Left renal cortex interstitium (tissue), 4 donors: ENCODE measurements at places on chromosomes 7 and 10.

DNA sequence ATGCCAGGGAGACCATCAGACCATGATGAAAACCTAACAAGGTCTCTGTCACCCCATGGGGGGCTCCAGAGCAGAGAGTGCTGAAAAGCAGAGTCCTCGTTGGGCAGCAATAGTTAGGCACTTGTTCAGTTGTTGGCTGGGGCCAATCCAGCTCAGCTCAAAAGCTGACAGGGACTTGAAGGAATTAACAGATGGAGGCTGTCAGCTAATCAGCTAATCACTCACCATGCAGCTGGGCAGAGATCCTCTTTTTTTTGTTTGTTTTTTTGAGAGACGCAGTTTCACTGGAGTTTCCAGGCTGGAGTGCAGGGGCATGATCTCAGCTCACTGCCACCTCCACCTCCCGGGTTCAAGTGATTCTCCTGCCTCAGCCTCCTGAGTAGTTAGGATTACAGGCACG is 18.1 kb downstream of the CEP55 start:
- DNase-seq = no peak

DNA sequence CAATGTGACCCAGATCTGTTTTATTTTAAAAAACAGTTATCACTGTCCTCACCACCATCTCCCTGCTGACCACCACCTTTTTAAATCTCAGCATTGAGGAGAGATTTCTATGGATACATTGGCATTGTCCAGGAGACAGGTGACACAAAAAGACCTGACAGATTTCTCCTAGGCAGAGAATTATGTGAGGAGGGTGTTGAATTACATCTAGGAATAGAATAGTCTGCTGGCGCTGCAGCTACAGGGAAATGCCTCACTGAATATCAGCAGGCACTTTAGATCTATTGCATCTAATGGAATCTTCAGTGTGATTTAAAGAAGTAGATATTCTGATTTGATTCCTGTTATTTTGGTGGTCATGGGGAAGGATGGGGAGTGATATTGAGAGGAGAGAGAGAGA is 593.5 kb downstream of the NRG3 start:
- no peak for DNase-seq

- DNase-seq = no peak
These were observed 253.3 kb upstream of the BMPER start for GRCh38 chr7:33651998-33652515.

GRCh38 chr10:8346861-8347260 is 292.4 kb downstream of the GATA3 start:
- DNase-seq = no peak

GRCh38 chr7:133932591-133932990 is 194.5 kb upstream of the LRGUK start:
- no peak for DNase-seq

DNA sequence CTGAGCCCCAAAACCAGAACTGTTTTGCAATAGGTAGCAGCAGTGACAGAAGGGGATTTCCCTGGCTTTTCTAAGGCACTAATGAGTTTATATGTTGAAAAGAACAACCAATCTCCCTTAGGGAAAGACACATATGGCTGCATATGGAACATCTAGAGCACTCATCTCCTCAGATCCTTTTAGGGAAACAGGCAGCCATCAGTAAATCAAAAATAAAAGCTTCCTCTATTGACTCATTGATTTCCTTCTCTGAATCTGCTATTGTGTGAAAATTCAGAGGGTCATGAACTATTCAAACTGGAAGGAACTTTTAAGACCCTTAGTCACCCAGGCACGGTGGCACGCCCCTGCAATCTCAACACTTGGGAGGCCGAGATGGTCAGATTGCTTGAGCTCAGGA is 110.9 kb upstream of the NANOS1 start:
- DNase-seq = no peak

DNA sequence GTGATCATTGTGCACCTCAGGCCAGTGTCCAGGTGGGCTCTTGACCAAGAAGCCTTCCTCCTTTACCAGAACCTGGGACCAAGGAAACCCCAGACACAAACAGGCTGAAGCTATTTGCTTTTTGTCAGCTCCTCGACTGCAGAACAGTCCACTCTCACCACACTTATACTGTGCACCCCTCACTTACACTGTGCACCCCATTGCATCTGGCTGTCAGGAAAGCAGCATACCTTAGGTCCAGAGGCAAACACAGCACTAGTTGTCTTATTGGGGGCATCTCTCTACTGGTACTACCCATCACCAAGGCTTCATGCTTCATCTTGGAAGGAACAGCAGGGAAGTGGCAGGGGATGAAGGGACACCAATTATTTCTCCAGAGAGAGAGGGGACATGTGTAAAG is 198.1 kb downstream of the CXCL12 start:
- no peak for DNase-seq

DNA sequence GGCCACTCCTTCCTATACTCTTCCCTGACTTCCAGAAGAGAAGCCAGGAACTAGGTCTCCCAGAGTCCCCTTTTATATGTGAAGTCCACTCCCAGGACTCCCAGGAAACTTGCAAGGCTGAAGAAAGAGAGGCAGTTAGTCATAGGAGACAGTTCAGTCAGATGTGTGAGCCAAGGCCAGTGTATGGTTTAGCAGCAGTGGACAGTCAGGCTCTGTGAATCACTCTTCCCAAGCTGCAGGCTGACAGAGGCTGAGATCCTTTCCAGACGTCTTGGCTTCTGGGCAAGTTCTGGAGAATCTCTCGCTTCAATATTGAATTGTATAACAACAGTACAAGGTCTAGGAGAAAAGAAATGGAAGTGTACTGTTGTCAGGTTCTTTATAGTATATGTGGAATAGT is 26.9 kb downstream of the BLVRA start:
- no peak for DNase-seq

DNA sequence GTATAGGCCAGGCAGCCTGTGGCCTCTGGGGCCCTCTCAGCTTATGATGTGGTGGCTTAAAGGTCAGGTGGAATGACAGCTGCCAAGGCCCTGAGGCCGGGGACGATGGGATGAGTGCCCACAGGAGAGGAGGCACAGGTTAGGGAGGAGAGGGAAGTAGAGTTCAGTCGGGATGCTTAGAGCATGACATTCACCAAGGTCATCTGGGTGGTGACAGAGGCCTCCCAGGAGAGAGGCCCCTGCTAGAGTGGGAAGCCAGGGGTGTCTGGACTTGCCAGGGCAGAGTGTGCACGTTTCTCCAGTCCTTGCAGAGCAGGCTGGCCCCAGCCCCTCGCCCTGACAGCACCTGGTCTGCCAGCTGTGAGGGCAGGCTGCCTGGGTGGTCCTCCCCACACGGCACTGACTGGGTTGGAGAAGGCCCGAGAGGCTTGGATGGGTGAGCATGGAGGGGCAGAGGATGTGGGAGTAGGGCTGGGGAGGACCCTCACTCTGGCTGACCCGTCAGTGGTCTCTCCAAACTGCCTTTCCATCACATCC is 1.5 kb downstream of the CALHM1 start:
- DNase-seq = no peak

DNA sequence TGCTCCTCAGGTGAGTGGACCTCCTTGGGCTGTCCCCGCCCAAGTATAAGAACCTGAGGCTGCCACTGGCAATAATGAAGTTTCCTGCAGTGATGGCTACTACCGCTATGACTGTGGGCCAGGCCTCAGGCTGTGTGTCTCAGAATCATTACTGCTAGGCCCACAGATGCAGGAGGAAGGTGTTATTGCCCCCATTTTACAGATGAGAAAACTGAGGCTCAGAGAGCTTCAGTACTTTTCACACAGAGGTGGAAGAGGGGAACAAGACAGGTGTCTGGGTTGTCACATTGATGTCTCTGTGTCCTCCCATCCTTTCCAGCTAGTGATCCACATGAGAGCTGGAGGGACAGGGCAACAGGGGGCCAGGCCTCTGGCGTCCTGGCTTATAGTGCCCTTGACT is 155.2 kb downstream of the CDH23 start:
- DNase-seq = no peak

GRCh38 chr7:78562191-78562590 is 763.6 kb downstream of the PHTF2 start:
- no peak for DNase-seq

DNA sequence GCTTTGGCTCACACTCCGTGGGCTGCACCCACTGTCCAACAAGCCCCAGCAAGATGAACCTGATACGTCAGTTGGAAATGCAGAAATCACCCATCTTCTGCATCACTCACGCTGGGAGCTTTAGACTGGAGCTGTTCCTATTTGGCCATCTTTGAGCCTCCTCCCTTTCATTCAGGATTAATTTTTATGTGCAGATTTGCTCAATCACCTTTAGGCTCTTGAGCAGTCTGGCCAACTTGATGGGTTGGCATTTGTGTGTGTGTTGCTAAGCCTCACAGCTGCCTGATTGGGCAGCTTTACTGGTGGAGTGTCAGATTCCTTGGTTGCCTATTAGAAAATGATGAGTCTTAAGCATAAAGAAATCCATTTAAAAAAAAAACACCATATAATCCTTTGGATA is 236.1 kb downstream of the KIF20B start:
- DNase-seq = no peak

DNA sequence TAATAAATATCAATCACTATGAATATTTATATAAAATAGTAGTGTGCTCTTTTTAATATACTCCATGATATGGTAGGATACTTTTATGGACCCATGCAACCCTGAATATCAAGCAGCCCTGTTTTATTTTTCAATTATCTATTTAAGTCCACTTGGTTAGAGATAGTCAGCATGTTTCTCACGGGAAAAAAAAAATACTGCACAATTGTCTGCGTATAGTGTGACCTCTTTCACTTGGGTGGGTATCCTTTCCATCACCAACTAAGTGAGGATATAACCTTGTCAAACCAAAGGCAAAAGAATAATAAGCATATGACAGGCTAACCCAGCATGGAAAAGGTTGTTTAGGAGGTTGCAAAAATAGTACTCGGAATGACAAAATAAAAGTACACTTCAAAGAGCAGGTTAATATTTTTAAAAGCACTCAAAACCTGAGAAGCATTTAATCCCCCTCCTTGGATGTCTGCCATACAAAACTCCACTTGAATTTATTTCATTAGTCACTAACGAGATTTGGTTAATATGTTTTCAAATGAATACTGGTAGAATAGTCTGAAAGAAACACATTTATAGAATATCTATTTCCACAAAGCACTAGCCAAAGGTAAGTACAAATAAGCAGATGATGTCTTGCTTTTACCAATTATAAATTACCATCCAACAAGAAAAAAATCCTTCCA is 76.5 kb downstream of the IMMP2L start:
- no peak for DNase-seq

DNA sequence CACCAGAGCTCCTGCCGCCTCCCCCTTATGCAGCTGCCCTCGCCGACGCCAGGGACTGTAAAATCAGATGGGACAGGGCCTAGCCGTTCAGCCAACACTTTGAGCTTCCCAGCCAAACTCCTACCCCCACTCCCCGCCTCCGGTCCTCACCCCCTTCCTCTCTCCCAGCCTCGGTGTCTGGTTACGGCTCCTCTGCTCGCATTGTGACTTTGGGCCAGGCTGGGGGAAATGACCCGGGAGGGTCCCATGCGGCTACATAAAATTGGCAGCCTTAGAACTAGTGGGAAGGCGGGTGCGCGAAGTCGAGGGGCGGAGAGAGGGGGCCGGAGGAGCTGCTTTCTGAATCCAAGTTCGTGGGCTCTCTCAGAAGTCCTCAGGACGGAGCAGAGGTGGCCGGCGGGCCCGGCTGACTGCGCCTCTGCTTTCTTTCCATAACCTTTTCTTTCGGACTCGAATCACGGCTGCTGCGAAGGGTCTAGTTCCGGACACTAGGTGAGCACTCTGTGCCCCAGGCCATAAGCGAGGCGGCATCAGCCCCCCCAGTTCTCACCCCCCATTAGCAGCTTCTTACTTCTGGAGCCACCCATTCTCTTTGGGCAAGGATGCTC is at the start of gene KAZALD1:
Gene KAZALD1 (plus strand): TSS at position 366 of the 608 bp plus-strand sequence. CDS start 604 bp downstream, outside the sequence.
- peak; percentile 86 for DNase-seq

GRCh38 chr7:41375582-41375981 is 327.3 kb downstream of the INHBA start:
- DNase-seq = no peak

DNA sequence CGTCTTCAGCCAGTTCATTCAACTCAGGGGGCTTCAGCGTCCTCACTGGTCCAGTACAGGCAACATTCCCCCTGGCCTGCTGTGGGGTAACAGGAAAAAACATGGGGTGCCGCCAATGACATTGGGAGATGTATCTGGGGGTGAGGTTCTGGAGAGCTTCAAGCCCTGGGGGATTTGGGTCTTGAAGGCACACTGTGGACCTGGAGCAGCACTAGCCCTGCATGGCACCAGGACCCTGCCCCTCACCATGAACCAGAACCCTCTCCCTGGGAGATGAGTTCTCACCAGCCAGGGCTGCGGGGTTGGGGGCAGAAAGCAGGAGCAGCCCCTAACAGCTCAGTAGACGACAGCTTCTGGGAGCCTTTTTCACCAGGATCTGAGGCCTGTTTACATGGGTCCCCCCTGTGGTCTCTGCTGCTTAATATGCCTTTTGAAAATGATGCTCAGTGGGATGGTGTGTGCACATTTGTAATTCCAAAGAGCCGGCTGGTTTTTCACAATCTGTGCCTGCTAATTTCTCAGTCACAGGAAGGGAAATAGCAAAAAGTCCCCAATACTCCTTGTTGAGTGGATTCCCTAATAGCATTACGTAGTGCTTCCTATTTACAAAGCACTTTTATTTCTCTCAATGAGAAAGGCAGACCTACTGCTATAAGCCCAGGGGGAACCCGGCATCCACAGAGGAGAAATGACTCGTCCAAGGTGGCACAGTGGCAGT is 509.5 kb downstream of the RPS24 start:
- no peak for DNase-seq

DNA sequence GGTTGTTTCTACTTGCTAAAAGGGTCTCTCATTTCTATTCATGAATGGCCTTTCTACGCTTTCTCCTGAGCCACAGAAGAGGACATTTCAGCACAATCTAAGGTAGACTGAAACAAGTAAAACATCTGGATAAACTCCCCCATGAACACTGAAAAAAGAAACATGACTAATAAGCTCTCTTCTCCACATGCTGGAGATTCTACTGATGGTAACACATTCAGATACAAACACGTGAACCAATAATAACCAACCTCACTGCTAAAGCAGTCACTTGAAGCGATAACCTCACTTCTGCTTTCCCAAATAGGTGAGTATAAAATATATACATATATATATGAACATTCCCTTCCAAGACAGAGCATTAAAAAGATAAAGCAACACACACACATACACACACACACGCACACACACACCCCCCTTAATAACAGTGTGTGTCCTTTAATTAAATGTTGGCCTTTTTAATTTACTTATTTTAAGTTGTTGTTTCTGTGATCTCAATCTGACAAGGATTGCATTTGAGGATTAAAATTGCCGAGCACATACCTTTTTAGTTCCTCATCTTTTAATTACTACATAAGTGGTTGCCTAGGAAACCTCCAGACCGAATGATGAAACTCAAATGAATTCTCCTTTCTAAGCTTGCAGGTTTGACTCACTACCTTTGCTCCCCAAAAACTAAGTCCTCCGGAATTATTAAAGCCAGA is 292.4 kb upstream of the KLF14 start:
- no peak for DNase-seq
